Right renal pelvis (tissue), 4 donors: ENCODE measurements at places on chromosomes 3 and 15. TPM values are rescaled to one million over a fixed set of nuclear protein-coding genes. Genes with fewer than 3 reads are reported as not detected.

DNA sequence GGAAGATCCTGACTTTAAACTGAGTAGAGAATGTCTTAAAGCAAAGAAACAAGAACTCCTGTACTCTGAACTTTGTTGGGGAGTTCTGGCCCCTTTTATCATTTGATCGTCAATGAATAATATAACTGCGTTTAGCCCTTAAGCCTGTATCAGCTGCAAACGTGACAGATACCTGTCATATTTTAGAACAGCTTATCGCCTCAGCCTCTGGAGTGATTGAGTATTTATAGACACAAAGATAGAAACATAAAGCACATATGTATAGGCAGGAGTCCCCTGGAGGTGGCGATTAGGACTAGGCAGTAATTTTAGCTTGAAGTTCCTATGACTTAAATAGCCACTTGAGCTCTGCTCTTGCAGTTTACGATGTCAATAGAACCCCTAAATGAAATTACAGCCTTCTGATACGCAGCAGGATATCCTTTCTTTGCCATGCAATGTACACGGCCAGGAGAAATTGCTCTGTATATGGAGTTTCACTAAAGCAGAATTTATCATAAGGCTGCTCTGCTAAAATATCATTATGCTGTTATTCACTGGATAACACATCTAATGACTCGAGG is 321.8 kb downstream of the TIGIT start:
- DNase-seq, result no peak

RASGRP1 gene
- 15.5 TPM for polyA plus RNA-seq

DNA sequence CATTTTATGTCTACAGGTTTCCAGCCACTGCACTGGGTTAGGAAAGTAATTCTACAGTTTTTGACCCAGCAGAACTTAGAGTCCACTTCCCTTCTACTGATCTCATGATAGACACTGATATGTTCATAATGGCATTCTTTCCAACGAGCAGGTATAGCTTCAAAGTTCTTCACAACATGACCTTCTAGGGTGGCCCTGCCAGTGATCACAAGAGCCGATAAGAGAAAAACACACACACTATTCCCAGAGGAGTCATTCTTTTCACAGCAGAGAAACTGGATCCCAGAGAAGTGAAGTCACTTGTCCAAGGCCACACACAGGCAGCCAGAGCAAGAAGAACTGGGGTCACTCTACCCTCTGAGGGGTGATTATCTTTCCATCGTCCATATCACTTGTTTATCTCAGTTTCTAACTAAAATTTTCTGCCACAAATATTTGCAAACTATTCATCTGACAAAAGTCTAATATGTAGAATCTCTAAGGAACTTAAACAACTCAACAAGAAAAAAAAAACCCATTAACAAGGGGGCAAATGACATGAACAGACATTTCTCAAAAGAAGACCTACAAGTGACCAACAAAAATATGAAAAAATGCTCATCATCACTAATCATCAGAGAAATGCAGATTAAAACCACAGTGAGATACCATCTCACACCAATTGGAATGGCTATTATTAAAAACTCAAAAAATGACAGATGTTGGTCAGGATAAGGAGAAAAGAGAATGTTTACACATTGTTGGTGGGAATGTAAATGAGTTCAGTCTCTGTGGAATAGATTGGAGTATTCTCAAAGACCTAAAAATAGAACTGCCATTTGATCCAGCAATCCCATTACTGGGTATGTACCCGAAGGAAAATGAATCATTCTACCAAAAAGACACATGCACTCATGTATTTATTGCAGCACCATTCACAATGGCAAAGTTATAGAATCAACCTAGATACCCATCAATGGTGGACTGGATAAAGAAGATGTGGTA is 31.5 kb downstream of the SPTSSB start:
- no peak for DNase-seq

DNA sequence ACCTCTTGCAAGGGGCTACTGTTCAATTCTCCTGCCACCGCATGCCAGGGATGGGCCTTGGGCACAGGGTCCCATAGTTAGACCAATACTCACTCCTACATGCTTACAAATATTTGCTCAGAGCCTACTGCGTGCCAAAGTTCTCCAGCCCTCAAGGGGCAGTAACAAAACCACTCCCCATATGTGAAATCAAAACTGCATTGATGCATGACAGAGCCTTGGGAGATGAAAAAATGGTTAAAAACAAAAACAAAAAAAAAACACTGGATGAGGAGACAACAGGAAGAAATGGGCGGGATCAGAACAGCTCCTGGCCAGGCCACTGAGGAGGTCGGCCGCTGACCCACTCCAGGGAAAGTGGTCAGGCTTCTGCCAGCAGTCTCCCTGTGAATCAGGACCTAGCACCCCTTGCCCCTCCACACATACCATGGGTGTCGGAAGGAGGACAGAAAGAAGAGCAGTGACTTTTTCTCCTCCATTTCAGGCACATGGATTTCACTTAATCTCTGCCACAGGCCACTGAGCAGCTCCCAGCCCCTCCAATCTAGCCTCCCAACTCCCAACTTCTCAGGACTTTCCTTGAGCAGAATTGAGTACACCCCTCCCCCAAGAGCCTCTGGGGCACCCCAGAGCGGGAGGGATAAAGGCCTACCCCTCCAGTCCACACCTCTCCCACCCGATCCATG is 2.8 kb downstream of the PLXNB1 start:
- no peak for DNase-seq
